ENCODE measurements at places on chromosomes 1 and 21. TPM values are rescaled to one million over a fixed set of nuclear protein-coding genes. Genes with fewer than 3 reads are reported as not detected.

Gene ATP5PO
- 140 TPM for total RNA-seq

Gene ELF3
- total RNA-seq, result 0.31 TPM

Gene CYP4Z1
- total RNA-seq, result 0.63 TPM

Gene SPAG17
- total RNA-seq, result 3.1 TPM

Gene C1orf185
- not detected for total RNA-seq

Gene LHX8
- 0.31 TPM for total RNA-seq

Gene UAP1
- 38.5 TPM for total RNA-seq

Gene PLEKHA6
- total RNA-seq, result 20.3 TPM

Gene LAMTOR2
- total RNA-seq, result 33.2 TPM

Gene CD34
- total RNA-seq, result 2.5 TPM

Gene GPR25
- total RNA-seq, result not detected

Gene CA14
- 1.3 TPM for total RNA-seq

Gene UBASH3A
- not detected for total RNA-seq

Gene LAMTOR5
- total RNA-seq, result 30.0 TPM

Gene SMPDL3B
- total RNA-seq, result not detected

Gene TAL1
- total RNA-seq, result 0.94 TPM

Gene C4BPA
- not detected for total RNA-seq

Gene FNDC10
- 2.2 TPM for total RNA-seq

Gene COL24A1
- 1.6 TPM for total RNA-seq

Gene NUP210L
- total RNA-seq, result 0.31 TPM

Gene KIAA1614
- total RNA-seq, result 4.4 TPM

Gene SAMSN1
- 5.0 TPM for total RNA-seq

Gene REG4
- total RNA-seq, result not detected

Gene LIN28A
- total RNA-seq, result not detected

Gene KRTAP13-2
- not detected for total RNA-seq

Gene SPRR3
- total RNA-seq, result not detected

Gene LCE3E
- total RNA-seq, result not detected

Gene SLAMF9
- not detected for total RNA-seq
